ENCODE measurements at places on chromosomes 16 and 17.

DNA sequence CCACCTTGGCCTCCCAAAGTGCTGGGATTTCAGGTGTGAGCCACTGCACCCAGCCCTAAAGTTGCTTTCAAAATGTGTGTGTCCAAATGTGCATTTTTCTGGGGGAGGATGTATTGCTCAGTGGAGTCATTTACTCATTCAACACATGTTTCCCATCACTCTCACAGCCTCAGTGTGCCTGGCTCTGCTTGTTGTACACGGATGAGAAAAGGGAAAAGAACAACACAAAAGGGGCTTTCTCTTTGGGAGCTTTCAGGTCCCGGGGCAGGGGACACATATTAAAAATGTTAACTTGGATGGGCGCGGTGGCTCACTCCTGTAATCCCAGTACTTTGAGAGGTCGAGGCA is 1.7 kb upstream of the PPL start:
- DNase-seq = no peak

GRCh38 chr16:88569614-88569984 is 604 bp upstream of the ZC3H18 start:
- DNase-seq = no peak

- no peak for DNase-seq
Observed at GRCh38 chr17:74185571-74186185, 17.8 kb upstream of the RPL38 start.

DNA sequence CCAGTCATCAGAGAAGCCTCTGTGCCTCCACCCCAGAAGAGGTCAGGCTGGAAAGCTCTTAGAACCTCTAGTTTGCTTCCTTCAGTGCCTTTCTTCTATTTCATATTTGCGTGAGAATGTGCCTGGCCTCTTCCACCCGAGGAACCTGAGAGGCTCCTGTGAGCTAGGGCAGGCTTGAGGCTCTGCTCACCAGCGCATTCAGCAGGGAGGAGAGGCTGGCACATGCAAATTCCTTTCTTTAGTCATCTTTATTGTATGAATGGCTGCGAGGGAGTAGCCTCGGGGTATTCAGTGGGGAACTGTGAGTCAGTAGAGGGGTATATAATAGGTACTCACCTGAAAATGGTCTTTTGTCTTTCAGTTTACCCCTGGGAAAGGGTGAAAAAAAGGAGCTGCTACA is 268.3 kb downstream of the ABCC12 start:
- no peak for DNase-seq

DNA sequence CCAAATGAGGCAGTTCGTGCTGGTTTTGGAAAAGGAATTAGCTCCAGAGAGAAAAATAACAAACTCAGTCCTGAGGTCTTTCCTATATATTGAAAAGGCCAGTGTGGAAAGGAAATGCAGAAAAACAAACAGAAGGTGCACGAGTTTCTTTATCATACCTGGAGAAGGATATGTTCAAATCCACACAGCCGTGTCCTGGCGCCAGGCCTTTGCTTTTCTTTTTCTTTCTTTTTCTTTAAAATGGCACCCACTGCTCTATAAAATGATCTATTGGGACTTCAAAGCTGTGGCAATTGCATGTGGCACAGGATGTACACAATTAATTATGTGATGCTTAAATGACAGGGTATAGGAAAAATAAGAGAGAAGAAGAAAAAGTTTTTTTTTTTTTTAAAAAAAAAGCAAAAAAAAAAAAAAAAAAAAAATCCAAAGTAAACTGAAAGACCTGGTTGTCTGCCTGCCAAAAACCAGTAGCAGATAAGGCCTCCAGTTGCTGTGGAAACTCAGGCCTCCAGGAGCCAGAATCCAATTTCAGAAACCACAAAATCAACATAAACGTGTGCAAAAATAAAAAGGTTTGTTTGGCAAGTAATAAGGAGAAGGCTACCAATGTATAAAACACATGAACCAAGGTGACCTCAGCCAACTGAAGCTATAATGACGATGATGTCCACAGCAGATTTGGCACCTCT is 957.6 kb upstream of the SOX9 start:
- DNase-seq = peak; percentile 69

DNA sequence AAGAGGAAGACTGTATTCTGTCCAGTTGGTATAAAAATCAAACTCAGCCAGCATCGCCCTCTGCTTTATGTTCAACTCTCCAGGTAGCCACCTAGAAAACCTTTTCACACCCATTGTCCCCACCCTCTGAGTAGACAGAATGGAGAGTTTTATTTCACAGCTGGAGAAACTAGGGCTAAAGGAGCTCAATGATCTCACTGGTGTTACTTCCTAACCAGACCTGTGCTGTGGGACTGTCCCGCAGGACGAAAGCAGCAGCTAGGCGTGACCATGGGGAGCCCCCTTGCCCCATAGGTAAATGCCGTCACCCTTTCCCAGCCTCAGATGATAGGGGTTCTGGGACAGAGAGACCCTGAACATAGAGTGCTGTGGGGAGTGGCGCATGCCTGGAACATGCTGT is 67.7 kb downstream of the CYLD start:
- no peak for DNase-seq

DNA sequence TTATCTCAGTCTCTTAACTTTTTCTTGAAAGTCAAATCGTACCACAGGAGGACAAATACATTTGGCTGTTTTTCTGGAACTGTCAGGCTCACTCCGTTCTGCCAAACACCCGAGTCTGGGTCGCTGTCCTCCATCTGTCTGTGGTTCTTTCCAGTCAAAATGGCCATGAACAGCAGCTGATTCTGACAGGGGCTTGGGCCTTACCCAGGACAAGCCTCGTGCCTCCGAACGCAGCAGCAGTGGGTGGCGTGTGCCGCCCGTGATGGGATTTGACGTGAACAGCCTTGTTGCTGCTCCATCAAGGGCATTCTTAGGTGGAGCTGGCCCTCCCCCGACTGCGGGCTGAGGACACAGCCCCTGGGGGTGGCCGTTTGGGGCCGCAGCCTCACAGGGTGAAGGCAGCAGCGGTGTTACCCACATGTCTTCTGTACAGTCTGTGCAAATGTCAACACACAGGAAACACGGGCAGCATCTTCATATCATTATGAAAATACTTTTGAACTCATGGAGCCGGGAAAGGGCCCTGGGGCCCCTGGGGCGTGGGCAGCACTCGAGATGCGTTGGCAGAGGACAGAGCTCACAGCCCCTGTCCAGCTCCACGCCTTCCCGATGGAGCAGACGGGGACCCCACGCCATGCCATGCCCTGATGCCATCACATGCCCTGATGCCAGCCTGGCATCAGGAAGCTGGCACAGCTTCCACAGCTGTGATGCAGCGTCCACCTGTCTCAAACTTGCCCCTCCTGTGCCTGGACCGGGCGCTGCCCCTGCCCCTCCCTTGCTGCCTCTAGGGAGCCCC is 8.6 kb upstream of the ACSF3 start:
- DNase-seq = no peak

- DNase-seq = no peak
Observed at GRCh38 chr17:81510785-81511553, 1.6 kb downstream of the ACTG1 start.

GRCh38 chr17:12987120-12987519 is 30.7 kb downstream of the ELAC2 start:
- DNase-seq = no peak

DNA sequence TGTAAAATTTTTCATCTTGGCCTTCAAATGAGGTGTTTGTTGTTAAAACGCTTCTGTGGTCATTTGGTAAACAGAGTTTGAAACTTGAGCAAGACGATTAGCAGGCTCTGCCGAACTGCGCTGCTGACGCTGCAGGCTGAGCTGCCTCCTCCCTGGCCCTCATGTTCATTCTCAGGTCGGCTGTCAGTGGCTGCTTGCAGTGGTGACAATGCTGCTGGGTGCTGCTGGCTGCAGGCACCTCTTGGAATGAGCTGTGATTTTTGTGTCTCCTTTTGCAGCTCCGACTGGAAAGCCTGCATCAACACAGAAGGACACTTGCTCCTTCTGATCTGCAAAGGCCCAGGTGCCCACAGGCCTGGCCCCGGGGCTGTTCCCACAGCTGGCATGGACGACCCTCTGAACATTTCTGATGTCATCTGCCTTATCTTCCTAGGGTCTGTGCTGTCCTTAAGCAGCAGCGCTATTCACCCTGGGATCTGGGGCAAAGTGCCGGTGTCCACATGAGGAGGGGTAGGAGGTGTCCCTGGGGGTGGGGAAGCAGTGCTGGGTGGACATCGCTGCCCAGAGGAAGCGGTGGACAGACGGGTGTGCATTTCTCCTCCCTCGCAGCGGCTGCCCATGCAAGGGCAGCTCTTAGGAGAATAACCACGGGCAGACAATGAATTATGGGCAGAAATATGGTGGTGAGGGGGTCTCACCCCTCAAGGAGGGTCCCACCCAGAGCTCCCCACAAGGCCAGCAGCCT is 23.1 kb upstream of the OSGIN1 start:
- DNase-seq = no peak

GRCh38 chr16:66026787-66027330 is 339.6 kb upstream of the CDH5 start:
- DNase-seq = no peak

DNA sequence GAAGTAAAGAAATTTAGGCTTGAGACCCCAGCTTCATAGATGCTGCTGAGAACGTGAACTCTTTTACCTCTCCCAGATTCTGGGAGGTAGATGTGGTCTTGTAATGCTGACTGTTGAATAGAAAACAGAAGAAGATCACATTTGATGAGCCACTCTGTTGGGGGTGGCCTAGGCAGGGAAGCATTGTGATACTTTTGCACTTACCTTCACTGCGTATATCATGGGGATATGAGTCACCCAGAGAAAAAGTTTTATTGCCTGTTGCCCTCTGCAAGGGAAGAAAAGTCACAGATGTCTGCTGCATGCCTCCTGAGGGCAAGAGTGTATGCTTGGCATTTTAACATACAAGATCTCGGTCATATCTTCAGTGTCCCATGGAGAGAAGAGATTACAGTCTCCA is 365.4 kb downstream of the SNX29 start:
- DNase-seq = no peak

GRCh38 chr16:84916178-84916577 is 95.2 kb downstream of the ZDHHC7 start:
- no peak for DNase-seq

DNA sequence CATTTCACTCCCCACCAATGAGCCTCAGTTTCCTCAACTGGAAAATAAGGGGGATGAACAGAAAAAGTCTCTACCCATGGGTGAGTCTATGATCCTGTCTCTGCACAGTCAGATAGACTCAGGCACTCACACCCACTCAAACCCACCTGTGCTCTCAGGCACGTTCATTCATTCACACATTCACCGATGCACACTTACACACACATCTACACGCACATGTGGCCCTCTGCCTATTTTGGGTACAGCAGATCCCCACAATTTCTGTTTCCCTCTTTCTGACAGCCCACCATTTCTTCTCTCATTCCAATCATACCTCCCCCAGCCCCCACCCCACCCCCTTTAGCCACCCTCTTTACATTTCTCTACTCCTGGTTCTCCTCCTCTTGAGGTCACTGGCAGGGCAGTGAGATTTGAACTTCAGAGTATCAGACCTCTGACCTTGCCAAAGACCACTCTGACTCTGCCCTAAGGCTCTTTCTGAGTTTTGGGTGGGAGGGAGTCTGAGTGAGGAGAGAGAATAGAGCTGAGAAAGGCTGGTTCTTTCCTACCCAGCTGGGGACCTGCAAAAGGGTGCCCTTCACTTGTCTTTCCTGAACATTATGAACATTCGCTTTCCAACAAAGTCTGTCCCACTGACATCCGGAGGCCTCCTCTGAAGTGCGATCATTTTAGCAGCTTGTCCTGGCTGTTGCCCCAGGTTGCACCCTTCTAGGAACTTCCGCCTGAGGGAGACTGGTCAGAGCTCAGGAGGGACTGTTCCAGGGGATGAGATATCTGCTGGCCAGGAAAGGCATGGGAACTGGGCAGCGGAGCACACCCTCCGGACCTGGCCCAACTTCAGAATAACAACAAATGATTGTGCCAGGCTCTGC is 10.1 kb upstream of the COL1A1 start:
- DNase-seq = no peak

- no peak for DNase-seq
Observed at GRCh38 chr17:35915153-35915964, 15.2 kb downstream of the RDM1 start.

GRCh38 chr17:19334331-19334730 is 28.2 kb downstream of the B9D1 start:
- no peak for DNase-seq

- DNase-seq = no peak
Observed at GRCh38 chr17:41315814-41316445, 420 bp upstream of the KRTAP17-1 start.

DNA sequence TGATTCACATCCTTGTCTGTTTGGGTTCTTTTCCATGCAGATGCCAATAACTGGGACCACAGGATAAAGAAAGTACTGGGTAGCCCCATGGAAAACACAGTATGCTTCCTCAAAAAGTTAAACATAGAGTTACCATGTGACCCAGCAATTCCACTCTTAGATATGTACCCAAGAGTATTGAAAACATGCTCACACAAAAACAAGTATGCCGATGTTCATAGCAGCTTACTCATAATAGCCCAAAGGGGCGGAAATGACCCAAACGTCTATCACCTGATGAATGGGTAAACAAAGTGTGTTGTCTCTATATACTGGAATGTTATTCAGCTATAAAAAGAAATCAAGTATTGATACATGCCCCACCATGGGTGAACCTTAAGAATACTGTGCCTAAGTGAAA is 55.4 kb downstream of the CYB5B start:
- no peak for DNase-seq

DNA sequence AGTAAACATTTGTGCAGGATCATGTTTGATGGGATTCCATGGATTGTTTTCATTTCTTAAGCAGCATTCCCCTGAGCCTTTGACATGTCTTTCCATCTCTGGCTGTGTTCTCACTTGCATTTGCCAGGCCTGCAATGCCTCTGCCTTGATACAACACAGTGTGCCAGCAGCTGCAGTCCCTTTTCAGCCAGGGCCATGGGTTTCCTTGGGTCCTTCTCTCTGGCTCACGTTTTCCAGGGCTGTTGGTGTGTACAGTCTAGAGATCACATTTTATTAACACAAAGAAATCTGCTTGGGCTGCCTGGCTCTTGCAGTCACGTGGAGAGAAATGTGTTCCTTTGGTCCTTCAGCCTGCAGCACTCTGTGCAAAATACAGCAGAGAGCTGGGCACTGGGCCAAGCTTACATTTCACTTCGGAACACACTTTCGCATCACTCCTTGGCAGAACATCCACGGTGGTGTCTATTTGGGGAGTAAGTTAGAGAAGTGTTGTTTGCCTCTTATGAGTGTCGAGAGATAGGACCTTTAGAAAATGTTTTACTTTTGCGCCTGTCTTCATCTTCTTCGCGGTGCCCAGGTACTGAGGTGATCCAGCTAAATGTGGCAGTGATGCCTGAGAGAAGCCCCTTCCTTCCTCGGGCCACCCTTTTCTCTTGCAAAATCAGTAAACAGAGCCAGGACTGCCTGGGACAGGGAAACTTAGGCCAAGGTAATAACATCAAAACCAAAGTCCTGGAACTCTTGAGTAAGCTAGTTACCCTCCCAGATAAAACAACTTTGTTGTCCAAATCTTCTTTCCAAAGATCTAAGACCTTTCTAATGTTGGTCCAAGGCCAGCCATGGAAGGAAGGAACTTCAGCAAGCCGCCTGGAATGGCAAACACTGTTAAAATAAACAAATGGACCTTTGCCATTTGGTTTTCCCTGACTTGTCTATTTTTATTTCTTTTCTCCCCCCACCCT is 20.9 kb downstream of the HLF start:
- DNase-seq = peak; percentile 20

Measured in NCI-H2107 (cell line).